ENCODE measurements at places on chromosomes 16 and 17.

- H3K4me3 ChIP-seq, result no peak overlapping the region
- DNase-seq, result no peak
- peak overlapping the region; percentile 94 for H3K27ac ChIP-seq
- H3K36me3 ChIP-seq, result peaks cover 17% of the 10 kb centered on the region
- no peaks in the 10 kb centered on the region for H3K27me3 ChIP-seq
Observed at GRCh38 chr17:76273445-76274111, 8.4 kb downstream of the UBALD2 start.

- no peaks in the 10 kb centered on the region for H3K27me3 ChIP-seq
- H3K4me3 ChIP-seq, result no peak overlapping the region
- no peak for DNase-seq
- H3K27ac ChIP-seq, result no peak overlapping the region
- no peaks in the 10 kb centered on the region for H3K4me1 ChIP-seq
- H3K36me3 ChIP-seq, result peaks cover 34% of the 10 kb centered on the region
Observed at GRCh38 chr16:84074721-84075120, 32.1 kb upstream of the SLC38A8 start.

GRCh38 chr16:4383591-4384444 is 12.2 kb downstream of the VASN start:
- no peaks in the 10 kb centered on the region for H3K27me3 ChIP-seq
- no peak overlapping the region for H3K27ac ChIP-seq
- H3K36me3 ChIP-seq, result peaks cover 3% of the 10 kb centered on the region
- no peaks in the 10 kb centered on the region for H3K4me1 ChIP-seq
- DNase-seq, result no peak

DNA sequence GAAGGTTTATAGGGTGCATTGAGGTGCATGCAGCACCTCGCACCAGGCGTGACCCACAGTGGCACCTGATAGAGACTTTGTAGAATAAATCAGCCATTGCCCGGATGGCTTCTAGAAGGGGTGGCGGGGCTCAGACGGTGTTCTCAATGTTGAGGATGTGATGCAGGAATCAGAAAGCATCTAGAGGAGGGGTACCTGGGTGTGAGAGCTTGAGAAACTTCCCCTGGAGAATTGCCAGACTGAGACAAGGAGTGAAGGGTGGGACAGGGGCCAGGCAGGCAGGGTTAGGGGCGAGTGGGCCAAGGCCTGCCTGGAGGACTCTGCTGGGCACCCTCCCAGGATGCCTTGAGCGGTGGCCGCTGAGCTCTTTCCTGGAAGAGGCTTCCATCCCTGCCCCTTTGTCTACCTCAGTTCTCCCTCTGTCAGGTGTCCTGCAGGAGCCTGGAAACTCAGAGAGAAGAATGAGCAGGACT is 9.3 kb upstream of the ADGRG1 start:
- H3K4me3 ChIP-seq, result no peak overlapping the region
- DNase-seq, result no peak
- peaks cover 4% of the 10 kb centered on the region for H3K27me3 ChIP-seq
- H3K4me1 ChIP-seq, result peaks cover 11% of the 10 kb centered on the region
- no peak overlapping the region for H3K27ac ChIP-seq

DNA sequence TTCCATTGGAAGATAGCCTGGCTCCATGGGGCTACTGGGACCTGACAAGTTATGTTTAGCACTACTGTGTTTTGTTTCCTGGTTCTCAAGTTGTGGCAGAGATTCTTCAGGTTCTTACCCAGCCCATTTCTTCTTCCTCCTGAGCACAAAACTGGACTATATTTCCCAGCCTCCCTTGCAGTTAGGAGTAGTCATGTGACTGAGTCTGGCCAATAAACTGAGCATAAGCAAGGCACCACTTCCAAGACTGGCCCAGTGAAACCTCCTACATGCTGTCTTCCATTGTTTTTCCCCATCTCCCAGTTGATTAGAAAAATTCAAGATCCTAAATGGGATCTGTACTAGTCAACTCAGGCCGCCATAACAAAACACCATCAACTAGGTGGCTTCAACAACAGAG is 28.2 kb upstream of the RBBP6 start:
- peaks cover 11% of the 10 kb centered on the region for H3K27me3 ChIP-seq
- H3K4me1 ChIP-seq, result no peaks in the 10 kb centered on the region
- H3K4me3 ChIP-seq, result no peak overlapping the region
- no peak for DNase-seq
- no peak overlapping the region for H3K27ac ChIP-seq
- no peaks in the 10 kb centered on the region for H3K36me3 ChIP-seq

GRCh38 chr17:28878981-28879380 is 18.6 kb downstream of the FLOT2 start:
- H3K27ac ChIP-seq, result no peak overlapping the region
- peaks cover 35% of the 10 kb centered on the region for H3K36me3 ChIP-seq
- peaks cover 17% of the 10 kb centered on the region for H3K4me1 ChIP-seq
